Foreskin keratinocyte (primary cell): ENCODE measurements at places on chromosomes 11 and 22.

DNA sequence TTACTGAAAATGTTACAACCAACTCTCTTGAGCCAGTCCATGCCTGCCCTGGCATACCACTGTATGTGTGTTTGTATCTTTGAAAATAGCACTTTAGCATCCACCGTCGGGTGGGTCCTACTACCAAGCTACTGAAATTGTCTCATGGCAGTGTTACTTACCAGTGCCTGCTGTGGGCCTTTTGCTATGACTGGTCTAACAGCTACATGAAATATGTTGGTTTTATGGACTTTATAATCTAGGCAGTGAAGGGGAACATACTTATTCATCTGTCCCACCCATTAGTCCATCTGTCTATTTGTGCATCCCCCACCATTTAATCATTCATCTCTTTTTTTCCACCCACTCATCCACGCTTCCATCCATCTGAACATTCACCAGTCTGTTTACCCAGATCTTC, 106.0 kb downstream of the NAV2 start:
- no peak for DNase-seq

DNA sequence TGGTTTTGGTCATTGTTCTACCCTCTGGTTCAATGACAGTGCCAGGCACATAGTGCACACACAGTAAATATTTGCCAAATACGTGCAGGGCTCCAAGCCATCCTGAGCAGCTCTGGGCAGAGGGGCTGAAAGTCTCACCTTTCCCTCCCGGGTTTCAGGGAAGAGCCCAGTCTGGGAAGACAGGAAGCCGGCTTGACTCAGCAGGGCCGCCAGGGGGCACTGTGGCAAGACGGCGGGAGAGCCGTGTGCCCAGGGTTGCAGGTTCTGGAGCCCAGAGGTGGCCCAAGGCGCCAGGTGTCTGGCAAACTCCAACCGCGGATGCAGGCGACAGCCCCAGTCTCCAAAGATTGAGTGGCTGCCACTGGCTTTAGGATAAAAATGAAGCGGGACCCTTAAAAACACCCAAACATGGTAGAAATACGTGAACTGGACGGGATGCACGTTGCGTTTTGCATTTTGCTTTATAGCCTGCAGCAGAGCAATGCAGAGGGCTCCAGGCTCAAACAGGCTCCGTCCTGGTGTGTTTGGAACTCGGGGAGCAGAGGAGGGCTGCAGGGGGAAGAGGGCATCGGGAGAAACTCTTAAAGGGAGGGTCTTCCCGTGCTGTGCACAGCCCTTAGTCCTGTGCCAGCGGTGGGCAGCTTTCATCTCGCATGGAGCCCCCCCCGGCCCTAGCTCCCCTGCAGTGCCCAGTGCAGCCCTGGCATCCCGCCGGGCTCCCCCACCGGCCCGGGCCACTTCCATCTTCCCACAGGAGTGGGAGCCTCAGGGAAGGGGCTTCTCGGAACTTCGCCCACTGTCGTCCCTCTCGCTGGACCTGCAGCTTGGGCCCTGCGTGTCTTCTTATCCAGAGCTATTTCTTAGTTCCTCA, 10.7 kb downstream of the KRTAP5-5 start:
- DNase-seq = no peak

GRCh38 chr11:35761899-35762298, 99.3 kb downstream of the TRIM44 start:
- no peak for DNase-seq

DNA sequence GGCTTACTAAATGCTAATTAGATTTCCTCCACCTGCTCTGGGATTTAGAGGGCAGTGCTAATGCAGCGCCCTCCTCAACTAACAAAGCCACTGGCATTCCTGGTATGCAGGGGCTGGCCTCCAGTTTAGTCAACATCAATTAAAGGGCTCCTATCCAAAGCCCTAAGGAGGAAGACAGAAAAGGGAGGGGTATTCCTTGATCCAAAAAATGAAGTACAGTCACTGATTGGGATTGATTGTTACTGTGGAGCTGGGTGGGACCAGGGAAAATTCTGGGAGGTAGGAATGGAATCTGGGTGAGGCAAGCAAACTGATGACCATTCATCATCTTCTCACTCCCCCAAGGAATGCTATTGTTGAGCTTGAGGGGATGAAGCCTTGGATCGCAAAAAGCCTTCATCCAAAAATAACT, 52.2 kb downstream of the GAB2 start:
- DNase-seq = peak; percentile 29

DNA sequence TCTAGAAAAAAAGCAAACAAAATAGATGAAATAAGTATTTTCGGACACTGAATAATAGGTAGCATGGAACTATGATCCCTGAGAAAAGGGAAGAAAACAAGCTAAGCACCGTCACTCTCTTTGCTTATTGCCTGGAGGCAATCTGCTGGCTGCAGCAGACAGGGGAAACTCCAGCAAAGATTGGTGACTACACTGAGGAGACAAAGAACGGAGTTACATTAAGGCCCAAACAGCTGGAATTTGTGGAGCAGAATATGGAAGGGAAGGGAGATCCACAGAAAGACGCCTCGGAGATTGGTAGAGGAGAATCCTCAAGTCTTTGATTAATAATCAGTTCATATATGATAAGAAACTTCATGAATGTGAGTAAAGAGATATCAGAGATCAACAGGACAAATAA, 150.2 kb downstream of the TYR start:
- no peak for DNase-seq

GRCh38 chr11:69950621-69951020, 127.5 kb upstream of the ANO1 start:
- DNase-seq = no peak
